Hypothalamus (tissue), 51 donors: ENCODE measurements at places on chromosomes 3 and 15.

GRCh38 chr15:72197460-72198355 lies at the start of gene GRAMD2A:
GRAMD2A (minus strand) TSS chr15:72197787.
- DNase-seq = no peak

DNA sequence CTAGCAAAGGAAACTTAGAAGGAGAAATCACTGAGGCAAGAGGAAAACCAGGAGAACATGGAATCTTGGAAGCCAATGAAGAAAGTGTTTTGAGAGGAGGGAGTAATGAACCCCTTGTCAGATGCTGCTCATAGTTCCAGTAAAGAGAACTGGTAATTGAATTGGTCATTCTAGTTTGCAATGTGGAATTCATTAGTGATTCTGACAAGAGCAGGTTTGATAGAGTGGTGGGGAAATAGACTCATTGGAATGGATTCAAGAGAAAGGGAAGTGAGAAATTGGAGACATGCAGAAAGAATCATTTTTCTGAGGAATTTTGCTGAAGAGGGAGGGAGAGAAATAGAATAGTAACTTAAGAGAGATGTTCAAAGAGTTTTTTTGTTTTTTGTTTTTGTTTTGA lies 21.0 kb downstream of the GLCE start:
- DNase-seq = no peak

DNA sequence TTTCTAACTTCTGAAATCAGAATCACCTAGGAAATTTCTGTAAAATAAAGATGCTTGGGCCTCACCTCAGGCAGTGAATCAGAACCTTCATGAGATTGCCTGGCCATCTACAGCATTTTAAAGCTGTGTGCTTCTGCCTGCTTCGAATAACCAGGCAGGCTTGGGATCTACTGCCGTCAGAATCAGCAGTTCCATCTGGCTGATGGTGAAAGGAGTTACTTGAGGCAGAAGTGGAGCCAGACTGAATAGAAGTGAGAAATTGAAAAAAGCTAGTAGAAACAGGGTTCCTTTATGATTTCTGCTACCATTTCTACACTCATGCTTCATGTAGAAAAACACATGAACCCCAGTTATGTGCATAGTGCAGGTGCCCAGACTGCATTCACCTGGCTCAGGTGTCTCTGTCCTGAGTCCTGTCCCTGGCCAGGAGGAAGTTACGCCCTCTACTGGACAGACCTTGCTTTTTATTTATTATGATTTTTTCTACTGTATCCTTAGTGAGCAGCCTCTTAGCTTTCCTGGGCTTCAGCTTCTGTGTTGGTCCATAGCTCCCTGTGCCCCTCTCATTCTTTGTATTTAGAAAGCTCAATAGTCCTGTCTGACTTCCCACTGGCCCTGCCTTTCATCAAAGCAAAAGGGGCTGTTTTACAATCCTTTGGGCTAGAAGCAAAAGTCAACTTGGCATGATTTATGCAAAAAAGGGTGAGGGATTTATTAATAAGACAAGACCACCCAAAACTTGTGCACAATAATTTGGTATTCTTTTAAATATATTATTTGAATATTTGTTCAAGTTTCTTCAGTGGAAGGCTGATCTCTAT lies 200.8 kb upstream of the GOLGA6L4 start:
- no peak for DNase-seq

- DNase-seq = no peak
These were observed 611.3 kb downstream of the SI start for GRCh38 chr3:164467007-164467406.

DNA sequence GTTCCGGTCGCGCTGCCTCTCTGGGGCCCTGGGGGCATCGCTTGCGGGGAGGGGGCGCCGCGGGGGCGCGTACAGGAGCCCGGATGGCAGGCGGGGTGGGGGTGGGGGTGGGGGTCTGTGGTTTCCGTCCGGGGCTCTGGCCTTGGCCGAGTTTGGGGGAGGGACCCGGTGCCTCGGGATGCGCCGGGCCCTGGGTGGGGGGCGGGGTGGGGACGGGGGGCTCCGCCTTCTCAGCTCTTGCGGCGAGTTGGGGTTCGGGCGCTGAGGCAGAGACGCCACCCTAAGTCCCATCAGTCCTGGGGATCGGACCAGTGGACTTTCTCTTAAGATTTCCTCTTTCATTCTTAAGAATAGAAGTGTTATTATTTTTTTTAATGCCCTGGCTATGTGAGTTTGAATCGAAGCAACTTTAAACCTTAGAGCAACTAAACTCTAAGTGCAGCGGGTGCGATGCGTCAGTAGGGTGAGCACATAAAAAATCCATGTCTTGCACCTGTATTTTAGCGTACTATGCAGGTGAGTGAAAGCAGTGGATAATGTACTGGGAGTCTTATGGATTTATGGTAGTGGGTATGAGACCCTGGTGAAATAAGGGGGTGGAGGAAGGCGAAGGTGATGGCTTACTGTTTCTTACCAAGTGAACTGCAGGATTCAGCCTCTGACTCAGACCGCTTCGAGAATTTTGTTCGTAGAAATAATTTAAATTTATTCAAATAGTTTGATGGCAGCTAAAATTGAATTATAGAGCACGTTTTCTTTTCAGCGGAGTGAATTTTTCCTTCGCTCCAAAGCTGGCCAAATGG lies 762 bp downstream of the CTNNB1 start:
- peak; percentile 10 for DNase-seq

DNA sequence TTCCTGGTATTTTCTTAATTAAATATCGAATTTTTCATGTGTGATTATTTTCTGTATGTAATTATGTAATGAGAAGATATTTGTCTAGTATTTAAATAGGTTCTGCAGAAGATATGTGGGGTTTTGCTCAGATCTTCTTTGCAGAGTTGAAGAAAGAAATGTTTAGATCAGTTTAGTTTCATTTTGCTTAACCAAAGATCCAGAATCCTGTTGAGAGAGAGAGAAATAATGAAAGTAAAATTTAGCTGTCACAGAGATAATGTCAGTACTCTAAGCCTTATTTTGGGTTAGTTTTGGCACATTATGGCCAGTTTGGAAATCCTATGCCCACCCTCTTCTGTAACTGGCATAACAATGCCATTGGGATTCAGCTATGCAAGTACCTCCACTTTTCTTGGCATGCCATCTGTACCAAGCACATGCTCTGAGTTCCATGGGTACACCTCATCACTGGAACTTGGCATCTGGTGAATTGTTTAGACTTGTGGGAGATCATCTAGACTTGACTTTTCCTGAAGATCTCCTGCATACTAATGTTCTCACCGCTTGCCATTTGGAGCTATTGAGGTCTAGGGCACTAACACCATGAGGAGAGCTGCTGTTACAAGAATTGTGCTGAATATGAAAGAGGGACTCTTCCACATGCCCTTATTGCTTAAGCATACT lies 30.9 kb downstream of the PLSCR1 start:
- DNase-seq = no peak

DNA sequence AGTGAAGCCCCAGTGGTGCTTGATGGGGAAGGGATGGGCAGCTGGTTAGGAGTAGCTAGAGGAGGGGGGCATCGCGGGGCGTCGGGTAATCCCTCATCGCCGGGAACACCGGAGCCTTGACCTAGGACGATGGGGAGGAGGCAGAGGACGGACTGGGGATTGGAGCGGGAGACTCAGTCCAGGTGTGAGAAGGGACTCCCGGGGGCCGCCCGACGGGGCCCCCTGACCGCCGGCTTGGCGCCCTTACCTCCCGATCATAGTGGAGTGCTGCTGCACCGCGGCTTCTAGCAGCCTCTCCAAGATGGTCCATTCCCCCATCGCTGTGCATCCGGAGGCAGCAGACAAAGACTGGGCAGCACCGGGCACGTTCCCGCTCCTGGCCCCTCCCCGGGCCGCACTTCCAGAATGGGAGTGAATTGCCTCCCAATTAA lies 612 bp downstream of the GJD2 start:
- no peak for DNase-seq

- DNase-seq = no peak
These were observed 413.6 kb downstream of the ROBO1 start for GRCh38 chr3:79354179-79354688.

DNA sequence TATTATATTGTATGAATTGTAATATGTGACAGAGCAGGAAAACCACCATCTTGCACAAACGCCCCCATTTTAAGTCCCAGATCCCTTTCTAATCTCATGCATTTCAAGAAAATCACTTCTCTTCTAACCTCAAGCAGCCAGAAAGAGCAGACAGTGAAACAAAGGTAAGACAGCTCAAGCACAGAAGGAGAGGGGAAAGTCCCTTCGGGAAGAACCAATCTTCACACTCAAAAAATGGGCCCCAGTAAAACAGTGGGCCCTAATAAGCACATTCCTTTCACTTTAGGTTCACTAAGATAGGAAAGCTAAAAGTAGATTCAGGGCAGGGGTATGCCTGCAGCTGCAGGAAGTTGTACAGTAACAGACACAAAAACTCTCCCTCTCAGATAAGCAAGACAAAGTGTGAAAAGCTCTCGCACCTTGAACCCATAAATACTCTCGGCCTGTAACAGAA lies 1268.7 kb downstream of the SI start:
- DNase-seq = no peak

DNA sequence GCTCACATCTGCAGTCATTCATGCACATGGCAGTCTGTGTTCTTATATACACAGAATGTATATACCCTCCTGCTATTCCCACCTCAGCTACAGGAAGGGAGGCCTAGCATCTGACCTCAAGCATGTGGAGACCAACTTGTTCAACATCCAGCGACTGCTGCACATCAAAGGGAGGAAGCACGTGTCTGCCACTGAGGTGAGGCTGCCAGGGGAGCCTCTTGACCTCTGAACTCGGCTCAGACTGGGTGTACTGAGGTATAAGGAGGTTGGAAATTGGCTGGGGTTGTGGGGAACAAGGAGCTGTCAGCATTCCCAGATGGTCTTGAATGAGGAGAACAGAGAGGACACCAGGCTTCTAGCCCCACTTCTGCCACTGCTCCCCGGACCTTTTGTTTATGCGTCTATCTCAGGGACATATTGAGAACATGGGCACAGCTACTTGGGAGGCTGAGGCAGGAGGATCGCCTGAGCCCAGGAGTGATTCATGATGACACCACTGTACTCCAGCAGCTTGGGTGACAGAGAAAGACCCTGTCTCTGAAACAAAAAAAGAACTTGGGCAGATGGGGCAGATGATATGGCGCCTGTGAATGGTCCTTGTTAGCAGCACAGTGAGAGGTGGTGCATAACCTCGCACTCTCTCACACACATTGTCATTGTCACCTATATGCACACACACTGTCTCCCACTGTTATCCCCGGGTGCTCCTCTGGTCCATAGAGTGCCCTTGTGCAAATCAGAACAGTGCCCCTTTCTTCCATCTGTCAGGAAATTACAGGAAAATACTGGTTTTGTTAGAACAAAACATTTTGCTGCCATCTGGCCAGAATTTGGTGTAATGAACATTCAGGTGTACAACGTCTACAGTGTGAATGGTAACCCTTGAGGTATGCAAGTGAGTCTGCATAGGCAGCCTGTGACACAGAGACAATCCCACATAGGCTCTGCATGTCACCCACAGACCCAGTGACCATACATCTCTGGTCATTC lies 5.4 kb downstream of the VILL start:
- no peak for DNase-seq
